ENCODE measurements at places on chromosomes 1 and 21.

DNA sequence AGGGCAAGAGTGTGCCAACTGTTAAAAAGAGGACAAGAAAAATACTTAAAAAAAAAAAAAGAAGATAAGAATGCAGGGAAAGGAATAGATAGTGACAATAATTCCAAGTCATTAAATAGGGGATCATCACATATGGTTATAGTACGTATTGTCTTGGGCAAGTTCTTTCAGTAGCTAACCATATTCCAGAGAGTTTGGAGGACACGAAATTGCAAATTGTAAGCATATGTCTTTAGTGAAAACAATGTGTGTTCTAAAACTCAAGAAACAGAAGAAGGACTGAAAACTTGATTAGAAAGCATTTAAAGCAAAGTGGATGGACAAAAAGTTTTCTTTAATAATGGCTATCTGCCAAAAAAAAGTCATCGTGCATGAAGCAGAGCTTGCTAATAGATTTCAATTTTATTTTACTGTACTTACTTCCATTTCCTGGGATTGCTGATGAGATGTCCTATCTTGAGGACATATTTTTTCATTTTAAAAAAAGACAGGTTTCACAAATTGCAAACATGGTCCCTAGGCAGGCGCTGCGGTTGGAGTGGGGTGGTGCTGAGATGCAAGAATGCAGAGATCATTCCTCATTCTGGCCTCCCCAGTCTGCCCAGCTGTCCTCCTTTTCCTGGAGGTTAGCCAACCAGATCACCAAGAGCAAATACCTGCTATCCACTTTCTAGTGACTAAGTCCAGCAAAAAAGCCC lies 11.9 kb downstream of the TSPAN2 start:
- no peak for DNase-seq

DNA sequence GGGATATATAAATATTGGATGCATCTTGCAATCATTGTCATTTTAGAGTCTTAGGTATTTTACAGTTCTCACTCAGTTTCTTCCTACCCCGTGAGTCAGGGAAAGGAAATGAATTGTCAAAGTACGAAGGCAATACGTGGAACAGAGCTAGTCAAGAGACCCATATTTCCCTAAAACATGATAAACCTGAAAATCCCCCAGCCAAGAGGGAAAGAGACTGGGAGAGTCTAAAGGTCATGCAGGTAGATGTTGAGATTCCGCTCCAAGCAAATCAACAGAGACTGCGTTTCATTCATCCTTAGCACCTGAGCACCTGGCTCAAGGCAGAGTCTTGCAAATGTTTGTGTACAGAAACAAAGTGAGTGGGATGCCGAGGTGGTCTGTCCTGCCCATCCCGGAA lies 58.0 kb downstream of the SH3GLB1 start:
- DNase-seq: no peak

DNA sequence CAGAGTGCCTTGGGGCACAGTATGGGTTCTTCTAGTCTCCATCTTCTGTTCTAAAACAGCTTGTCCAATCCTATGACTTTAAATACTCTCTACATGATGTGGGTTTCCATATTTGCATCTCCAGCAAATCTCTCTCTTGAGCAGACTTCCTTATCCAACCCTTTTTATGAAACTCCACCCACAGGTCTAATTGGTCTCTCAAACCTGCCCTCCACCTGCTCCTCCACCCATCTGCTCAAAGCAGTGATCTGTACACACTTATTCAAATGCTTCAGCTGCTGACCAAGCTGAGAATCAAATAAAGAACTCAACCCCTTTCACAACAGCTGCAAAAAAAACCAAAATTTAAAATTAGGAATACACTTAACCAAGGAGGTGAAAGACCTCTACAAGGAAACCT lies 11.5 kb downstream of the MCOLN2 start:
- no peak for DNase-seq

DNA sequence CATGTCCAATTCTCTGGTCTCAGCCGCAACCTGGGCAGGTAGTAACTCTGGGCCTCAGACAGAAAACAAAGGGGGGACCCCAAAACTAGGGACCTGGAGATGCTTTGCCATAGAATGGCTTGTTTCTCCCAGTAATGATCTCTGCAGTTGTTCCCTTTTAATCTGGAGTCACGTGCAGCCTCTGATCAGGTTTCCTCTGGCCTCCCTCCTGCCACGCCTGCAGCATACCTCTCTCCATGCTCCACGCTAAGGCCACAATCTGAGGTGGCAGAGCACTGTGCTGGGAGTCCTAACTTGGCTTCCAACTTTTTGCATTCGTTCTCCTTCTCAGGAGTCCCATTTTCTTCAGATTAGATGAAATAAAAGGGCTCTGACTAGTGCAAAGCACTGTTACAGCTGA lies 1.9 kb downstream of the PABPC4 start:
- no peak for DNase-seq

DNA sequence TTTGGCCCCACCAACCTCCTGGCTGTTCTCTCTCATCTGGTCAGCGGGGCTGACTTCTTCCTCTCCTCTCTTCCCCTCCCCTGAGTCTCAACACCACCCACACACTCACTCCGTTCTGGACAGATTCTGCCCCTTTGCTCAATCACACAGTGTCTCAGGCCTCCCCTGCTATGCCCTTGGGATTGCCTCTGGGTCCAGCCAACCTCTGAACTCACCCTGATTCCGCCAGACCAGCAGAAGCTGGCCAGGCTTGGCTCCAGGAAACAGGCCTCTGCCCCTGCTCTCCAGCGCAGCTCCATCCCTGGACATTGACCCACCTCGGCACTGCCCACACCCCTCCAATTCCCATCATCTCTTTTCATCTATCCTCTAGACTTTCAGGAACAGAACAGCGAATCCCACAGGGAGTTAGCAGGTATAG lies 22.1 kb downstream of the AHDC1 start:
- DNase-seq: no peak

- no peak for DNase-seq
Measured at GRCh38 chr1:23357138-23357908, 12.3 kb downstream of the ZNF436 start.

- DNase-seq: no peak
Measured at GRCh38 chr1:50631161-50631560, 207.9 kb upstream of the DMRTA2 start.

DNA sequence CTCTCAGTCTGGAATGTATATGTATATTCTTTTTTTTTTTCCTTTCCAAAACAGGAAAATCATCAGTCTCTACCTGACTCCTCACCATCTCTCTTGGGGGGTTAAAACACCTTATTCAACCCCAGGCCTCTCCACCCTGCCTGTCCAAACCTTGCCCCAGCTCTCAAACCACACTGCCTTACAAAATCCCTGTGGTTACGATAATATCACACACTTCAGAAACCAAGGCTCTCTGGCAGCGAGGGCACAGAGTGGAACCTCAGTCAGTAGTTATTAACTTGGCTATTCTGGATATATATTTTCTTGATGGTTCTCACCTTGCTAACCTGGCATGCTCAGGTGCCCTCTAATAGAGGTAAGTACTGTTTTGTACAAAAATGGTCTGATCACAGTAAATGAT lies 24.7 kb downstream of the KIAA0040 start:
- DNase-seq: no peak

DNA sequence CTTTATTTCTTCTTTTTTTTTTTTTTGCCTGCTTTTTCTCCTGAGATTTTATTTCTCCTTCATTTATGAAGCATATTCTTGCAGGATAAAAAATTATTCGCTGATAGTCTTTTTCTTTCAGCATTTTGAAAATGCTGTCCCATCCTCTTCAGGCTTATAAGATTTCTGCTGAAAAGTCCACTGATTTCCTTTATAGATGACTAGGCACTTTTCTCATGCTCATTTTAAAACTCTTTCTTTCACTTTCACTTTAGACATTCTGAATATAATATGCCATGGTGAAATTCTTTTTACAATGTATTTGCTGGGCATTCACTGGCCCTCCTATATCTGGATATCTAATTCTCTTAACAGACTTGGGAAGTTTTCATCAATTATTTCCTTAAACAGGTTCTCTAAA lies 25.5 kb upstream of the GTF2B start:
- DNase-seq: no peak

- DNase-seq: no peak
Measured at GRCh38 chr1:111463029-111463683, 10.6 kb upstream of the C1orf162 start.

GRCh38 chr1:2468041-2468472 lies 8.0 kb upstream of the PLCH2 start:
- DNase-seq: peak; percentile 61

DNA sequence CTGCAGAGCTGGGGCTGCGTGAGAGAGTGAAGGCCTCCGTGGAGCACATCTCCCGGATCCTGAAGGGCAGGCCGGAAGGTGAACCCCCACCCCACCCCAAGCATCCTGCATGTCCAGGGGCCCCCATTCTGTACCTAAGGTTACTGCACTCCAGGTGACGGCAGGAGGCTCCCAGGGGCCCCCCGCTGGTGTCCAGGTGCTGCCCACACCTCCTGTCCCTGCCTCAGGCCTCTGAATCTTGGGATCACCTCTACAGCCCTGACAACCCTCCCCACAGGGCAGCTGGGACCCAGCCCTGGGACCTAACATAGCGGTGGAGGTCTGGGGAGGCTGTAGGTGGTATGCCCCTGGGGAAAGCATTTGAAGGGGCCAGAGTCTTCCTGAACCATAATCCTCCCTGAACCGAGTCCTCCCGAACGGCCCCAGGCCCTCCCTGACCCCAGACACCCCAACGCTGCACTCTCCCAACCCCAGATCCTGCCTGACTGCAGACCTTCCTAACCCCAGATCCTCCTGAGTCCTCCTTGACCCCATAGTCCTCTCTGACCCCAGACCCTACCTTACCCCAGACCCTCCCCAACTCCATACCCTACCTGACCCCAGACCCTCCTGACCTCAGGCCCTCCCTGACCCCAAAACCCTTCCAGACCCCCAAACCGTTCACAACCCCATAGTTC lies 33.5 kb downstream of the TRIM11 start:
- DNase-seq: no peak

- no peak for DNase-seq
Measured at GRCh38 chr1:114114185-114115094, 39.2 kb downstream of the SYT6 start.

- no peak for DNase-seq
Measured at GRCh38 chr21:25885880-25886279, 151.1 kb downstream of the GABPA start.

DNA sequence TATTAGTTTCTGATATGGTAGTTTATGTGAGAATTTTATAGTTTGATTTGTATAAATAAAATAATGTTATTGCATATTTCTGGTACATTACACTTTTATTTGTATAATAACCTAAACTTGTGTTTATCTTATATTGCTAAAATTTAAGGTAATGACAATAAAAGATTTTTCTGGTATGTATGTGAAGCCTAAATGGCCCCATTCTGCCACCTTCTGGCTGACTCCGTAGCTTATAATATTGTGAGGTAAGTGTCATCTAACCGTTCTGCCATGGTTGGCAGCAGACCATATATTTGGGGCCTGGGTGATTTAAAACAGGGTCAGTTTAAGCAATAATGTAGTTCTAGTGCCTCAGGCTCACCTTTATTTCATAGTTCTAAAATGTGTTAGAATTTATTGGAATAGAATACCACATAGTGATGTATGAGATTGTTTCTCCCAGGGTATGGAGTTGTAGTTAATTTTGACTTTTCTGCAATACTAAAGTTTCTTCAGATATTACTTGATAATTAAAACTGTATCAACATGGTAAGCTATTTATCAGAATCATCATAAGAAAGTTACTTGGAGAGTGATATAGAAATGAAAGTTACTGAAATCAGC lies 21.2 kb upstream of the PRKACB start:
- DNase-seq: peak; percentile 46

DNA sequence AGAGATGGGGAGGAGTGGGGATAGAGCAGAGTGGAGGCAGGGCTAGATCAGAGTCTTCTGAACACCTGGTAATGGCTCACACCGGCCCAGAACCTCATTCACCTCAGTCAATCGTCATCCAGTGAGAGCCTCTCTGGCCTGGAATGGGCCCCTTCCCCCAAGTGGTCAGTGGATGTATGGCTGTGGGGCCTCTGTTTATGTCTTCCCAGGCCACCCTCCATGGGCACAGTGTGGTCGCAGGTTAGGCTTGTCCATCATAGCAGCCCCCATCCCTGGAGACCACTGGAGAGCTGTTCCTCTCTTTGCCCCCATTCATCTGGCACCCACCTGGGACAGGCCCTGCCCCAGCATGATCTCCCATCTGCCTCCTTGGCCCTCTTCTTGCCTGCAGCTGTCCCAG lies 29.6 kb upstream of the TENT5C start:
- peak; percentile 17 for DNase-seq

DNA sequence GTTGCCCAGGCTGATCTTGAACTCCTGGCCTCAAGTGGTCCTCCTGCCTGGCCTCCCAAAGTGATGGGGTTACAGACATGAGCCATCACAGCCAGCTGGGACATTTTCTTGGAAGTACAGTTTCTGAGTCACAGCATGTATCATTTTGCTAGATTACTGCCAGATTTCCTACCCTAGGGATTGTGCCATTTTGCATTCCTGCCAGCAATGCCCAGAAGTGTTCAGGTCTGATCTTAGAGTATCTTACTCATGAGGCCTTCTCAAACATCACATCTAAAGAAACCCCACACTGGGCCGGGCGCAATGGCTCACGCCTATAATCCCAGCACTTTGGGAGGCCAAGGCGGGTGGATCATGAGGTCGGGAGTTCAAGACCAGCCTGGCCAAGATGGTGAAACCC lies 10.2 kb downstream of the BMP8A start:
- DNase-seq: no peak

- DNase-seq: peak; percentile 62
Measured at GRCh38 chr1:156281281-156281680, 1.3 kb downstream of the SMG5 start.

Data from activated T-cell treated with anti-CD3 and anti-CD28 coated beads, Interleukin-2, amount 50 U/mL, for 24 hours (primary cell).